ENCODE measurements at places on chromosomes 1 and 21. TPM values are rescaled to one million over a fixed set of nuclear protein-coding genes. Genes with fewer than 3 reads are reported as not detected.

Gene SELENBP1
- total RNA-seq, result 5.6 TPM

Gene ELAPOR1
- total RNA-seq, result 0.61 TPM

Gene PRELP
- not detected for total RNA-seq

Gene TM2D1
- 22.2 TPM for total RNA-seq

Gene AJAP1
- under 0.01 TPM for total RNA-seq

Gene BRWD1
- total RNA-seq, result 9.9 TPM

Gene PLA2G2A
- total RNA-seq, result not detected

Gene DISP3
- 0.28 TPM for total RNA-seq

Gene CACNA1E
- total RNA-seq, result not detected

Gene TCP10L
- 0.45 TPM for total RNA-seq

Gene EXOC8
- 9.6 TPM for total RNA-seq

All from A549 treated with CpdA at 1 μM for 4 hours (cell line).